Stimulated activated CD8-positive, alpha-beta memory T cell treated with anti-CD3 and anti-CD28 coated beads, Interleukin-2, amount 100 ng/mL, for 48 hours (primary cell): ENCODE measurements at places on chromosomes 7 and 10.

GRCh38 chr7:82263920-82264782 lies 179.4 kb downstream of the CACNA2D1 start:
- no peak for DNase-seq

DNA sequence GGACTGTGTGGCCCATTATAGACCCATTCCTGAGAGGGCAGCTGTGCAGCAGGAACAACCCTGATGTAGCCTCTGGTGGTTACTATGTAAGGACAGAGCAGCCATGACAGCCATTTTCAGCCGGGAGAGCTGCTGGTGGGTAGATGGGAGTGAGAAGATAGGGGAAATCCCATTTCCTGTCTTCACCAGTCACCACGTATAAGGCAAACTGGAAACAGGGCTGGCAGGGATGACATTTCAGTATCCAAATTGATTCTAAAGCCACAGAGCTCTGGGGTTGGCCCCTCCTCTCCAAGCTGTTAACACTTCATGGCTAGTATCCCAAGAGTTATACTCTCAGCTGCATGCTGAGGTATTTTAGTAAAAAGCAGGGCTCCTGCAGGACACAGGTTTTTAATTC lies 15.2 kb upstream of the FZD1 start:
- no peak for DNase-seq

- no peak for DNase-seq
Measured at GRCh38 chr7:119988401-119988800, 284.6 kb upstream of the KCND2 start.

DNA sequence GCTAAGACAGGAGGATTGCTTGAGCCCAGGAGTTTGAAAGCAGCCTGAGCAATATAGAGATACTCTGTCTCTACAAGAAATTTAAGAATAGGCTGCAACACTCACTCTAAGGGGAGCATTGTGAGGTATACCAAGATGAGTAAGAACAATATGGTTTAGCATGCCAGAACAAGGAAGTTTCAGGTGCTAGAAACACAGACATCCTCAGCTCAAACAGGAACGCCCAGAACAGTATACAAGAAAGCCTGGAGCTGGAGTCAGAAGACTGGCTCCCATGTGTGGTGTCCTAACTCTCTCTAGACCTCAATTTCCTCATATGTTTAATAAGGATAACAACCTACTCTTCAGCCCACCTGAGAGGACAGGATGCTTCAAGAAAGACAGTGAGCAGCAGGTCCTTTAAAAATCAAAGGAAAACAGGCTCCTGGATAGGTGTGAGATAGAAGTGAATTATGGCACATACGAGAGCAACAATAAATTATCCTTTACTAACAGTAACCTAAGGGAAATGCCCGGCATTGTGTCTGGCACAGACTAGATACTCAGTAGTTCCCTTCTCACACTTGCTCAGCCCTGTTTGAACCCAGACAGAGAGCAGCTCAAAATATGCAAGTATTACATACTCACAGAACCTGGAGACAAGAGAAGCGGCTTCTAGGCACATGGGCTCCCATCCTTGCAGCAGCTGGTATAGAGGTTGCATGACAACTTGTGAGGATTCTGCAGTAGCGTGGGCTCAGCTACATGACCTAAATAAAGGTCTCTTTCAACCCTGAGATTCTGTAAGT lies 45.4 kb downstream of the KAT6B start:
- DNase-seq = no peak

DNA sequence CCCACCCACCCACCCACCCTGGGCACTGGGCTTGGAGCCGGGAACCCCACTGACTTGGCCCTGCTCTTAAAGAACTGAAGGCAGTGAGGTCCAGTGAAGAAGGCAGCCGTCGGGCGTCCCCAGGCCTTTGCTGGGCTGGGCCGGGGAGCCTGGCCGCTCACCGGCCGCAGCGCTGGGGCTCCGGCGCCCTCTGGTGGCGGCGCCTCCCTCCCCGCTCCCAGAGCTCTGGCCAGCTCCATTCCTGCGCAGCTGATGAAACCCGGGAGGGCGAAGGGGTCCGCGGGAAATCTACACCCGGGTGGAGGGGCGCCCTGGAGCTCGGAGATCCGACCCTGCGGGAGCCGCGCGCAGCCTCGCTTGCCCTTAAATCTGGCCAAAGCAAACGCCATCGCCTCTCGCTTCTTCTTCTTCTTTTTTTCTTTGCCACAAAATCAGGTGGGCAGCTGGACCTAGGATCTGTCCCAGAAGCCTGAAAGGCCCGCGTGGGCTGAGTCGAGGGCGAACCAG lies 1.7 kb upstream of the CXCL12 start:
- DNase-seq = peak; percentile 12

DNA sequence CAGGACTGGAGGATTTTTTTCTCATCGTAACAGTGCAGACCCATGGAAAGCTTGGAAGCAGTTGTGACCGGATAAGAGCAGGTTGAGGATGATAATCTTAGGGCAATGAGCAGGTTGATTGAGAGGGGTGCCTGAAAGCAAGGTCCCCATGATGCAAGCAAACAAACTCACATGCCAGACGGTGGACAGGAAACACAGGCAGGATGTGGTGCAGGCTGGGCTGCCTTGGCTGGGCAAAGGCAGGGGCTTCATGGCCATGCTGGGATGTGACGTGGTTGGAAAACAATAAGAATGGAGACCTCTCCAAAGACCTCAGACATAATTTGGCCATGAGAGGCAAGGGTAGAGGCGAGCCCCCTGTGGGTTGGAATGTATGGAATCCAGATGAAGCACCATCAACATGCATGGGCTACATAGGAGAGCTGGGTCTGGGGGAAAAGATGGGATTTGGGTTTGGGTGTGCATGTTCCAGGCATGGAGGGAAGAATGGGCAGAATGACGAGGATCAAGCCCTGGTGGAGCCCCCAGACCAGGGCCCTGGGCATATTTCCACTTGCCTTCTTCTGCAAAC lies 58.3 kb downstream of the IKZF1 start:
- DNase-seq = no peak

GRCh38 chr10:131694168-131694780 lies 206.5 kb upstream of the PPP2R2D start:
- DNase-seq = no peak

DNA sequence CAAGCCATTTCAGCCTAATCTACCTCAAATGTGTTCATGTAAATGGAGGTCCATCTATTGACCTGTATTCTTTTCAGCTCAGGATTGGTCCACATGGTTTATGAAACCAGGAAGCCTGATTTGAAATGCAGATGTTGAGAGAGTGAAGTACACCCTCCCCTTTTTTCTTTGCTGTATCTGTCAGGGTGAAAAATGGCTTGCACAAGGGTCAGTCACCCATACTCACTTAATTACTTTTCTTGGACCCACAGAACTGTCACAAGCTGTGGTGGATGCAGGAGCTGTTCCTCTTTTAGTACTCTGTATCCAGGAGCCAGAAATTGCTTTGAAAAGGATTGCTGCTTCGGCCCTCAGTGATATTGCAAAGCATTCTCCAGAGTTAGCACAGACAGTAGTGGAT lies 41.2 kb downstream of the SPAG6 start:
- no peak for DNase-seq

- DNase-seq = no peak
Measured at GRCh38 chr10:110613996-110614495, 30.1 kb upstream of the RBM20 start.
